Activated T-cell treated with anti-CD3 and anti-CD28 coated beads for 48 hours (primary cell): ENCODE measurements at places on chromosomes 3 and 15.
A peak's percentile ranks its signal among the peaks of the same experiment; 100 is the strongest.

DNA sequence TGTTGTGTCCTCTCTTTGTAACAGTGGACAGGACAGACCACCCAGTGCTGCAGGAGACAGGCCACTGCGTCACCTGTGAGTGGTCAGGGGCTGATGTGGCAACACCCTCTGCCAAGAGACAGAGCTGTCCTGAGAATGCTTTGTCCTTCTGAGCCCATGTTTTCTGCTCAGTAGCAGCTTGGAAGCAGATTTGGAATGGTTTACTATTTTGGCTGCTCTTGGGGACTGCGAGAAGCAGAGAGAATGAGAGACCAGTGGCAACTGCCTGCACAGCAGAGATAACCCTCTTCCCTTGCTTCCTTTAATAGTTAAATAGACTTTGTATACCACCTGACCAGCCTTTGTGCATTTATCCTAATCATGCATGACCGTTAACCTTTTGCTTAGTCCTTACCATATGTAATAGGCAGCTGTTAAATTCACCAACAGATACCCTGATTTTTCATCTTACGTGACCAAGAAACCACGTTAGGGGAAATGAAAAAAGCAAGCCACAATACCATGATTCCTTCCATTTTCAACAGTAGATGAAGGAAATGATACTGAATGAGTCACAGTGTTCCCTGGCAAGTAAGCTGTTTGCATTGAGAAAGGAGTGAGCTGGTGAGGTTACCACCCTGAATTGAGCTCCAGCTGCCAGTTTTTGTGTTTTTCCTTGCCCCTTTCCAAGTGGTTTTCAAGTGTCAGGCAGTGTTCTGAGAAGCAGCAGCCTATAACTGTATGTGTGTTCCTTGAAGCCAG is 35.5 kb downstream of the B3GALNT1 start:
- DNase-seq: no peak

GRCh38 chr3:155991847-155992246 is 121.4 kb downstream of the GMPS start:
- no peak for DNase-seq

GRCh38 chr3:122875547-122876127 is 80.8 kb downstream of the SLC49A4 start:
- DNase-seq: no peak

GRCh38 chr15:66685638-66686150 is 16.3 kb upstream of the SMAD6 start:
- no peak for DNase-seq

DNA sequence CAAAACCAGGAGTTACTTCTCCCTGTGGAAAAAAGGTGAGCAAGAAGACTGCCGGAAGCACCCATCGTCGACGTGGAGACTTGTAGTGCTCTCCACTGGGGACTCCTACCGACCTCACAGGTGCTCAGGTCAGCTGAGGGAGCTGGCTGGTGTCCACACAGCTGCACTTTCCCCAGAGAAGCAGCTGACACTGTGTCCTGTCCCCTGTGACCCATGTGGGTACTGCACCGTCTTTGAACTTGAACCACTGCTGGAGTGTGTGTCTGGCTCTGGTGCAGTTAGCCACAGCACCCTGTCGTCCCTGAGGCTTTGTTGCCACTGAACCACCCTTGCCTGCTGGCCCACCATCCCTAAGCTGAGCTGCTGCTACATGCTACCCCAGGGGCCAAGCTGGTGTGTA is 270.8 kb downstream of the CACNA2D3 start:
- DNase-seq: no peak

- no peak for DNase-seq
Observed at GRCh38 chr3:141349711-141350110, 18.6 kb upstream of the ZBTB38 start.

DNA sequence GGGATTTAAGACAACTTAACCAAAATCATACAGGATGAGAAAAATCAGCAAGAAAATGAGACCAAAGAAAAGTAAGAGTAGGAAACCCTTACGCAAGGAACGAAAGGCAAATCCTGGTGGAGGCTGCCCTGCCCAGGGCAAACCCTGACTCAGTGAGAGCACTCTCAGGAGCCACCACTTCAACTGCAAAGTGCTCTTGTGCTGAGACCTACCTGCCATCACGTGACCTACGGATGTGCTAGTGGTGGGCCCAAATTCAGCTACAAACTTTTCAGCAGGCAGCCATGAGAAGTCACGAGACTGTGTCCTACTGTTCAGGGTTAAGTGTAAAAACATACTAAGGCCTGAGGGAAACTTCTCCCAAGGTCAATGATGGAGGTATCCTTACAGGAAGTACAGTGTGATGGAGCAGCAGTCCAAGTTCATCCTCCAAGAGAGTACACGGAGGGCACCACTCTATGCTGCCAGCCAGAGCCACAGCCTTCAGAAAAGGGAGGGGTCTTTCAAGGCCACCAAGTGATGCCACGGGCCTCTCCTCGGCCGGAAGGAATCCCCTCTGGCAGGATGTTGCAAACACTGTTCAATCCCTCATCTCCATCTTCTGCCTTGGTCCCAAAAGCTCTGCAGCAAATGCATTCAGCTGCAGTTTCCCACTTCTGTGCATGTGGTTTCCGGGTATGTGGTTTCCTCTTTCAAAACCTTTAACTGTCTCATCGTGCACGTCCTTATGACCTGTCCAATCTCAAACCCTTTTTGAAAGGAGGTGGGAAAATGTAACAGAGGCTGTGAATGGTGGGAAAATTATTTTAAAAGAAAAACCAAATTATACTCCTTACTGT is 9.5 kb downstream of the CHSY1 start:
- DNase-seq: peak; percentile 17

GRCh38 chr3:154334973-154335420 is 10.7 kb upstream of the DHX36 start:
- DNase-seq: no peak

DNA sequence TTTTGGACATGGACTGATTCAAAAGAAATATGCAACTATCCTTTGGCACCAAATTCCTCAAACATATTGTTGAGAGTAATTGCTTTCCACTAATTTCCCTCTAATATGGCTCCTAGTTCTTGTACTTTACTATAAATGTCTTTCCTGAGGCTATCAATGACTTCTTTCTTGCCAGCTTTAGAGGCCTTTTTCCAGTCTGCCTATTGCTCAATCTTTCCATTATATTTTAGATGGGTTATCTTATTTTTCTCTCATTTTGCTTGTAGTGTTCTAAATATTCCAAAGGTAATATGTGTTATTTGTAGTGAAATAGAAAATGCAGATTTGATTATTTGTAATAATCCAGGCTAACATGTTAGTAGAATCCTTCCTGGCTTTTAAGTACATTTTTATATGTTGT is 11.5 kb upstream of the TEX9 start:
- no peak for DNase-seq

- no peak for DNase-seq
Observed at GRCh38 chr3:108184824-108185223, 37.4 kb downstream of the IFT57 start.

DNA sequence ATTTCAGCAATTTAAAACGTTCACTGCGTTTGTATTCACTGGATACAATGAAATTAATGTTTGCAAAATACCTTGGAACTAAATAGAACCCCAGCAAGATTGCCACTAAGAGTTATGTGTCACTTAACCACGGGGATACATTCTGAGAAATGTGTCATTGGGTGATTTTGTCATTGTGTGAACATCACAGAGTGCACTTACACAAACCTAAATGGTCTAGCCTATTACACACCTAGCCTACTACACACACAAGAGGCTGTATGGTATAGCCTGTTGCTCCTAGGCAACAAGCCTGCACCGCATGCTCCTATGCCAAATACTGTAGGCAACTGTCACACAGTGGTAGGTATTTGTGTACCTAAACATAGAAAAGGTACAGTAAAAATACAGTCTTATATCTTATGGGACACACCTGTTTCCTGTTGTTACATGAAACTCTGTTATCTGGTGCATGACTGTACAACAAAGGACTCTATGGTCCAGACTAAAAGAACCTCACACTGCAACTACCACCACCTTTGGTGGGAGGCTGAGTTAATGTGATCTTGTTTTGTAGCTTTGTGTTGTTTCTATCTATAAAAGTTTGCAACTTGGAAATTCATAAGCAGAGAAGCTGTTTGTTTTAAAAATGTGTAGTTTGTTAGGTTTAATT is 92.2 kb upstream of the NTRK3 start:
- DNase-seq: no peak

DNA sequence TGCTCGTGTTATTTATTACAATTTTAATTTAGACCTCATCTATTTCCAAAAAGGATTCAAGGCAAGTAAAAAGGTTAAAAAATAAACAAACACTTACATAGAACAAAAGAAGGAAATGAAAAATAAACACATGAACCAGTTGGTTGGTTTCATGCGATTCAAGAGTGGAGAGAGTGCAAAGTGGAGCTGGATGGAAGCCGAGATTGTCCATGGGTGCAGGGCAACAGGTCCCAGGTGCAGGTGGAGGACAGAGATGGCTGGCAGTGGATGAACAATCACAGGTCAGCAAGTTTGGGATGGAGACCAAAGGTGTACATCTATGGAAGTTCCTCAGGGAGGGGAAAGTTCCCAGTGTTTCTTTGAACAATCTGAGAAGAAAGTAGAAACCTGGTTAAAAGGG is 11.6 kb upstream of the SEMA5B start:
- no peak for DNase-seq

DNA sequence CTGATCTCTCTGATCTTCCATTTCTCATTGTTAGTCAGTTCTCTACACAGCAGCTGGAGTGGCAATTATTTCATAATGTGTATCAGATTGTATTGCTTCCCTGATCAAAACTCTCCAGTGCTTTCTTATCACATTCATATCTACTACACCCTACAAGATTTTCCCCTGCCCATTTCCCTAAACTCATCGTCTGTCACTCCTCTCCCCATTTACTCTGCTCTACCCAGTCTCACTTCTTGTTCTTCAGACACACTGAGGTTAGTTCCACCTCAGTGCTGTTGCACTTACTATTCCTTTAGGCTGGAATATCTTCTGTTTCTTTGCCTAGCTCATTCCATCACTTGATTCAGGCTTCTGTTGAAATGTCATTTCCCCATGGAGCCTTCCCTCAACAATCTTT is 197.1 kb downstream of the SATB1 start:
- DNase-seq: no peak

- no peak for DNase-seq
Observed at GRCh38 chr3:195511136-195511535, 32.0 kb downstream of the PPP1R2 start.

DNA sequence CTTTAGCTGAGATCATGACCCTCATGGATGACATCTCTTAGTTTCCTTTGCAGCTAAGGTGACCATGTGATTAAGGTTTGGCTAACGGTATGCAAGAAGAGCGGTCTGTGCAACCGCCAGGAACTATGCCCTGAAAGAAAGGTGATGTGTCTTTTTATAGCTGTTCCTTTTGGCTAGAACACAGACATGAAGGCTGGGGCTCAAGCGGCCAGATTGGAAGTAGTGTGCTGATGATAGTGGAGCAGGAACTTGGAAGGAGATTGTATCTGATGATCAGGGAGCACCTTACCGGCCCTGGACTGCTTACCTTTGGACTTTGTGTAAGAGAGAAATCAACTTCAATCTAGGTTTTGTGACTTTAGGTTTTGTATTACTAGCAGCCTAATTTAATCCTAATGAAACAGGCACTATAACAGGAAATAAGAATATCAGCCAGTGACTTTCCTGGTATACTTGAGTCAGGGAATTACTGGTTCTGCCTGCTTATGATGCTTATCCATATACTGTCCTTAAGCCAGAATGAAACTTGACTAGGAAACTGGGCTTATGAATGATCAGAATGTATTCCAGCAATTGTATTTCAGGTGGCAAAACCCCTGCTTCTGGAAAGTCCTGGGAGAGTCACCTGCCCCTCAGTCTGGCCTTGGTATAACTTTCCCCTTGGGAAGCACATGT is 164.3 kb upstream of the LRIG1 start:
- DNase-seq: no peak

GRCh38 chr3:157388976-157389375 is 47.7 kb upstream of the PTX3 start:
- no peak for DNase-seq

GRCh38 chr3:100339786-100340185 is 5.2 kb downstream of the NIT2 start:
- no peak for DNase-seq
